ENCODE measurements at places on chromosomes 6 and 20.

DNA sequence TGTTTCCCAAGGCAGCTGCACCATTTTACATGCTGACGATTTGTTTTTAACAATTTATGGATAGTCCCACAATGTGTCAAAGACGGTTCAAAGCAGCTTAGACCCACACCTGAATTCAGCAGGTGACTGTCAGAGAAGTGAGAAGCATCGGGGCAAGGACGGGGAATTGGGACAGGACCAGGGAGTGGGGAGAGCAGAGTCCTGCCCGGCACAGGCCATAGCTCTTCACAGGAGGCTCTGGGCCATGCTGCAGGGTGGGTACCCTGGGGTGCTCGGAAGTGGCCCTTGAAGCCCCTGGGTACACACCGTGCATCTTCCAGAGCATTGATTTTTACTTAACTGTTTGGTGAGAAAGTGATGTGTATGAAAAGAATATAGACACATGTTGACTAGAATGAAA is 33.2 kb upstream of the PHACTR3 start:
- no peak for DNase-seq

GRCh38 chr6:143963158-143963919 is 44.7 kb downstream of the PLAGL1 start:
- DNase-seq, result no peak

- no peak for DNase-seq
Measured at GRCh38 chr6:144262470-144263369, 22.4 kb upstream of the UTRN start.

DNA sequence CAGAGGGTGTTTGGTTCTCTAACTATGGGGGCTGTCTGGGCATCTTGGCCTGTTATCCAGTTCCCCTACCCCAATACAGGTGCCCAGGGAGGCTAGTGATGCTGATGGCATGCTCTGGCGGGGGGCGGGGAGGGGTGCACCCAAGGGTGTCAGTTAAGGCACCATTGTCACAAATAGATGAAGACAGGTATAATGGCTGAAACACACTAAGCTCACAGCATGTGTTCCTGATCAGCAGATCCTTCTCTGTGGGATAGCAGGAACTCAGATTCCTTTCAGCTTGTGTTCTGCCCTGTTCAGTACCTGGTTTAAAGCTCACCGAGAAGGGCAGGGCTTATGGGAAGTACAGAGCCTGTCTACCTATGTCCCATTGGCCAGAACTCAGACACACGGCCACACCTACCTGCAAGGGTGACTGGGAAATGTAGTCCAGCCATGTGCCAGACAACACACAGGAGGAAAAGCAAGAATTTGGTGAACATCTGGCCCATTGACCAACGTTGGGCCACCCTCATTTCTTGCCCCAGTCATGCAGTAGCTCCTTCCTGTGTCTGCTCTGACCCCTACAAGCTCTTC is 3.4 kb upstream of the RSPO4 start:
- no peak for DNase-seq

DNA sequence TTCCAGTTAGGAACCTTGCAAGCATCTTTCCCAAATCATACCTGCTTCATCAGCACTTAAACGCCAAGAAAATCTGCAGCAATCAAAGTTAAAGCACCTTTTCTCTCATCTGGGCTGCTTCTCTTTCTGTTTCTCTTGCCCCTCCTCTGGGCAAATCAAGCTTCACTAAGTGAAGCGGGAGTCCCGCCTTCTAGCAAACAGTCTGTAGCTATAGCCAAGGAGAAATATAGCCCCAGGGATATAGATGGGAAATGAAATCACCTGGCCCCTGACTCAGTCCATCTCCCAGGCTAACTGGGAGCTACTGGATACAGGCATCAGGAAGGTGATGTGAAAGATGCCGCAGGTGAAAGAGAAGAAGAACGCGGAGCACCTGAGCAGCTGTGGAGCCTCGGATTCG is 481.9 kb downstream of the C6orf118 start:
- DNase-seq, result no peak

GRCh38 chr6:35780719-35781118 is at the start of gene CLPSL1:
TSS of gene CLPSL1 (plus strand) at chr6:35781019. CDS start at chr6:35781111, 92 bp downstream.
- DNase-seq, result no peak

GRCh38 chr20:49938173-49939163 is 2.3 kb downstream of the RNF114 start:
- DNase-seq, result no peak

- no peak for DNase-seq
Measured at GRCh38 chr6:46491628-46492547, 639 bp upstream of the RCAN2 start.

DNA sequence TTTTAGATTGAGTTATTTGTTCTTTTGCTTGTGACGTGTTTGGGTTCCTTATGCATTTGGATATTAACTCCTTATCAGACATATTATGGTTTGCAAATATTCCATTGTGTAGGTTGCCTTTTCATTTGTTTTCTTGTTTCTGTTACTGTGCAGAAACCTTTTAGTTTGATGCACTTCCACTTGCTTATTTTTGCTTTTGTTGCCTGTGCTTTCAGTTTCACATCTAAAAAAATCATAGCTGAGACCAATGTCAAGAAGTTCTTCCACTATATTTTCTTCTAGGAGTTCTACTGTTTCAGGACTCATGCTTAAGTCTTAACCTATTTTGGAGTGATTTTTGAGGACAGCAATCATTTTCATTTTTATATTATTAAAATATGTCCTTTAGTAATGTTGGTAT is 113.5 kb downstream of the EPM2A start:
- no peak for DNase-seq

DNA sequence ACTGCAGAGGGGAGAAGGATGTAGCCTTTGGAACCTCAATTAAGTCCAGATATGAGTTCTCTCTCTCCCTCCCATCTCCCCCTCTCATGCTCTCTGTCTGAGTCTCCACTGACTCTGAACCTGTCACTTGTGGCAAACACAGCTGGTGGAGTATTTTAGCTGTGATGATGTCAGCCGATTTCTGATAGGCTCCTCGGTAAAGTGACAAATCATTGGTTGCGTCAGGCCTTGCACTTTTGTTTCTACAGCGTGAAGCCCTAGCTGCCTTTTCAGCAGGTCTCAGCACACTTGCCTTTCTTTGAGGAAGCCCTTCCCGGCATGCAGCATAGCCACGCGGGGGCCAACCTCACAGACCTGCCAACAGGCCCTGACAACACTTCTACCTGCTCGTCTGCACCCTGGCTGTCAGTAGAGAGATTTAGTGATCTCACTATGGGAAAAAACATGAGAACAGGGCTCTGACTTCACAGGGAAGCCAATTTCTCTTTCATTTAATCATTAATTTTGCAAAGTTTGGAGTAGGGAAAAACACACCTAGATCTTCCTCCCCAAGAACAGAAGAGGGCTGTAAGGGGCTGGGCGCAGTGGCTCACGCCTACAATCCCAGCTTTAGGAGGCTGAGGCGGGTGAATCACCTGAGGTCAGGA is 84.4 kb downstream of the GMPR start:
- no peak for DNase-seq

DNA sequence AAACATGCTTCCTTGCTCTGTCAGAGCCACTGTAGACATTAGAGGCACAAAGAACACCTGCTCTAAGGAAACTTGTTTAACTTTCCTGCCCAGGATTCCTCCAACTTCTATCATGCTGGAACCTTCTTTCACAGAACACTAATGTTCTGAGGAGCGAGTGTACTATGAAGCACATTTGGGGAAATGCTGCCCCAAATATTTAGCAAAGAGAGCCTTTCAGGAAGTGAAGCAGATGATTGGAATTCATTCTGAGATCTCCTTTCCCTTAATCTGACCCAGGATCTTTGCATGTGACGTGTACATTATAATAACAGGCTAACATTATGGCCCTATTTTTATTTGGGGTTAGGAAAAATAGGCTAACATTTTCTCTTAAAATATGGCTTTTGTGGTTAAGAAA is 21.0 kb upstream of the FYN start:
- peak; percentile 33 for DNase-seq

GRCh38 chr6:156590482-156590881 is 186.7 kb upstream of the ARID1B start:
- DNase-seq, result no peak

DNA sequence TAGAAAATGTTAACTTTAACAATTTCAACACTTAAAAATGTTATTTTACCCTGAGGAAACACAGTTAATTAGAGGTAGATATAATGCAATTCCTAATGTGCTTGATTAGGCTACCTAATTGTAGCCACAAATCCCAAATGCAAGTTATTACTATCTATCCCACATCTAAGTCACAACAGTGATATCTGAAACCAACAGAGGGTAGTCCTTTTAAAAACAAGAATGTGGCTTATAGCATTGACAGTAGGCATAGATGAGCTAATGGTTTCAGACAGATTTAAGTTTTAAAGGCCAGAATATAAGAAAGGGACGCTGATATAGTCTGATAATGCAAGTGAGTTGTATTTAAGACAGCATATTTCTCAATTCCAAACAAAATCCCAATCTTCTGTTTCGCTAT is 23.0 kb downstream of the PLN start:
- no peak for DNase-seq

- no peak for DNase-seq
Measured at GRCh38 chr6:24844903-24845302, 46.2 kb upstream of the ARMH2 start.

- no peak for DNase-seq
Measured at GRCh38 chr6:162798546-162799266, 70.9 kb downstream of the PACRG start.

- no peak for DNase-seq
Measured at GRCh38 chr20:45352729-45353128, 4.5 kb upstream of the SDC4 start.

DNA sequence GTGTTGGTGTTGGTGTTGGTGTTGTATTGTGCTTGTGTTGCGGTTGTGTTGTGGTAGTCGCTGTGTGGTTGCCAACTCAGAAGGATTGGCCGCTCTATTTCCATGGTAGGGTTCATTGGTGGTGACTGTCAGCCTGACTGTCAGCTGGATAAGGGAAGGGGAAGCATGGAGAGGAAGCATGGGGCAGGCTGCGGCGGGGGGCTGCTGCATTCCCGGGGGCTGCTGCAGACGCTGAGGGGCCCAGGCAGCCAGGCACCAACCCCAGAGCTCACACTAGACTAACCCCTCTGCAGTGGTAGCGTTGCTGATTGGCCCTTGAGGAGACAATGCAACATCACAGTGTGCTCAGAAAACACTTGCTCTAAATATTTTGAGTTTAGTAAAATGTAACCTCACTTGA is 199.2 kb downstream of the SMOC2 start:
- DNase-seq, result no peak

- no peak for DNase-seq
Measured at GRCh38 chr6:40125680-40126394, 191.6 kb upstream of the MOCS1 start.

DNA sequence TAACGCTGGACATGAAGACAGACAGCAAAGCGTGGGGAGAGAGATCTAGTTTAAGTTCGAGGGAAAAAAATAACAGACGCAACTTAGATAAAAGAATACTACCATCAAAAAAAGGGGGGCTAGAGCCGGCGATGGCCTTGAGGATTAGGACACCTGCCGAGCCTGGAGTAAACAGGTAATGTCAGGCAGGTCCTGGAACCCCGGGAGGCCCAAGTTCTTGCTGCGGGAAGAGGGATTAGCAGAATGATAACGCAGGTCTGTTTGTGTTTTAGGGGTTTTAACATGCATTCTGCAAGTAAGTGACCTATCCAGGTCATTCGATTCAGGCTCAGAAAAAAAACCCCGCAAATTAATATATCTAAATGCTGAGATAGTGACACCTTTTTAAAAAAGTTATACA is 754 bp upstream of the TMEM170B start:
- no peak for DNase-seq

DNA sequence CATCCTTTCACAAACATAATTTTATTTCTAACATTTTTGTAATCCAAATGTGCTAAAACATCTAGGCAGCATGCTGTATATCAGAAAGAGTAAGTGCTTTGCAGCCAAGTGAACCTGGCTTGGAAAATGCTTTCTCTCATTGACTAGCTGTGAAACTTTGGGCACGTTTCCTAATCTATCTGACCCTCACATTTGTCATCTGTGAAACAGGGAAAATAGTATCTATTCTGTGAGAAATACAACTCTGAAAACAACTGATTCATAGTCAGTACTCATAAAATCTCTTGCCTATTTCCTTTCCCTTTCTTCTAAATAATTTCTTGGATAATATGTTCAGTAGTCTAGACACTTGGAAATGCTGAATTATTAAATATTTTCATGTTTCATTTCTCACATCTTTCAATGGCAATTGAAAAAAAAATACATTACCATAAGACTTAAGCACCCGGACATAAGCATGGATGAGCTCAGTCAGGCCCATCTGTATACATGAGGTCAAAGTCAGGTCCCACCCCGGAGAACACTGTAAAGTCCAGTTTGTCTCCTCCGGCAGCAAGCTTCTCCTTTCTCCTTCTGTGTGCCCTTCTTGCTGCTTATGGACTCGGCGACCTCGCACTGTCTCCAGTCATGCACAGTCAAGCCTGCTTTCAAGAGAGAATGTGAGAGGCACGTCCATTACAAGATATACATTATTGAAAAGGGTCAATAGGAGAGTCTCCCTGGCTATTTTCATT is 455.0 kb upstream of the SOX4 start:
- DNase-seq, result no peak

GRCh38 chr6:28768187-28768913 is 155.4 kb downstream of the TRIM27 start:
- DNase-seq, result no peak

- DNase-seq, result no peak
Measured at GRCh38 chr6:124741341-124741740, 220.9 kb upstream of the RNF217 start.

DNA sequence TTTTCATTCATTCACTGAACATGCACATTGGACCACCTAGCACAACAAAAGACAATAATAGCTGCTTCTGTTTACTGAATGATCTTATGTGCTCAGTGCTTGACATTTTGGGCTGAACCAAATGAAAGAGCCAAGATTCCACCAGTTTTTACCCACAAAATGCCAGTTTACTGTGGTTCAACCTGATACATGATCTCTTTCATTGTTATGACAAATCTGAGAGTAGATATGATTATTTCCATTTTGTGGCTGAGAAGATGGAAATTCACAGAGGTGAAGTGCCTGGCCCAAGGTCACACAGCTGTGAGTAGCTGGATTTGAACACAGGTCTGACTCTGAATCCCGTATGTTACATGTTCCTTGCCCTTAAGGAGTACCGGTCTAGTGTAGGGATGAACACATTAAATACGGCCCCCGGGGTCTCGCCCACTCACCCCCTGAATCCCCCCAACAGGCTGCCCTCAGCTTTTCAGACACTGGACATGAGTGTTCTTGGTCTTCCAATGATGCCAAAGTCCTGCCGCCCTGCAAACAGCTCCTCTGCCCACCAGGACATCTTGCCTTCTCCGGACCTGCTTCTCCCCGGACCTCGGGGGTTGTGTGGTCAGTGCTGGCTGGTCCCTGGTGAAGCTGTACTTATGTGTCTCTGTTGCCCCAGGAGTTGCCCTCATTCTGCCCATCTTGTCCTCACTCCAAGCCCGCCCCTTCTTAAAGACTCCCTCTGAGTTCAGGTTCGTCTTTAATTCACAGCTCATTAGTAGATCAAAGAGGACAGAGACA is 58.6 kb upstream of the SLC32A1 start:
- DNase-seq, result no peak

DNA sequence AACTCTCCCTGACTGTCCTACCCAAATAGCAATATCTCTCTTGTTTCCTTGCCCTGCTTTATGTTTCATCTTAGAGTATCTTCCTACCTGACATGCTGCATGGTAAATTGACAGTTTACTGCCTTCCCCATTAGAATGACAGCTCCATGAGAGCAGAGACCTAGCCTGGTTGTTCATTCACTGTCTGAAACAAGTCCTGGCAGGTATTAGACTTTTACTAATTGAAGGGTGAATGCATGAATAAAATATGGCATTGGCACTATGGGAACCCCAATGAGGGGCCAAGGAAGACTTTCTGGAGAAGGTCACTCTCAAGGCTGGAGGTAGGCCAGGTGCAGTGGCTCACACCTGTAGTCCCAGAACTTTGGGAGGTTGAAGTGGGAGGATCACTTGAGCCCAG is 3.8 kb upstream of the CITED2 start:
- DNase-seq, result no peak

- DNase-seq, result no peak
Measured at GRCh38 chr20:63114006-63114692, 101.8 kb downstream of the YTHDF1 start.
